RWPE1 (cell line): ENCODE measurements at places on chromosomes 7 and 10.

- DNase-seq, result no peak
These were observed 4.0 kb downstream of the RADIL start for GRCh38 chr7:4879396-4880081.

- DNase-seq, result no peak
These were observed 3.4 kb upstream of the IL6 start for GRCh38 chr7:22723637-22724036.

DNA sequence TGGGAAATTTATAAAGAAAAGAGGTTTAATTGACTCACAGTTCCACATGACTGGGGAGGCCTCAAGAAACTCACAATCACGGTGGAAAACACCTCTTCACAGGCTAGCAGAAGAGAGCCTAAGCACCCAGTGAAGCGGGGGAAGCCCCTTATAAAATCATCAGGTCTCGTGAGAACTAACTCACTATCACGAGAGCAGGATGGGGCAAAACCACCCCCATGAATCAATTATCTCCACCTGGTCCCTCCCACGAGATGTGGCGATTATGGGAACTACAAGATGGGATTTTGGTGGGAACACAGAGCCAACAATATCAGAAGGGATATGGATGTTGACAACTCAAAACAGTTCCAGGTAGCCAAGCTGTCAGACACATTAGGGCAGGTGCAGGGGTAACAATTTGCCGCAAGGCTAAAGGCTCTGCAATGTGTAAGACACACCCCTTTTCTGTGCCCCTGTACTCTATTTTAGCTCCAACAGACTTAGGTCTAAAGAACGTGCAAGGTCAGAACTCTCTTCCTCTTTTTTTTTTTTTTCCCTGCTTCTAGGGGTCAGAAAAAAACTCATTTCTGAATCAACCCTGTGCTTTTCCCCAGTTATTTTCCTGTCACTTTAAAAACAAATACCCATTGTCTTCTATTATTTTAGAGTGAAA is 30.7 kb upstream of the RBM20 start:
- no peak for DNase-seq

GRCh38 chr7:70571961-70572360 is 560.0 kb upstream of the GALNT17 start:
- DNase-seq, result no peak

DNA sequence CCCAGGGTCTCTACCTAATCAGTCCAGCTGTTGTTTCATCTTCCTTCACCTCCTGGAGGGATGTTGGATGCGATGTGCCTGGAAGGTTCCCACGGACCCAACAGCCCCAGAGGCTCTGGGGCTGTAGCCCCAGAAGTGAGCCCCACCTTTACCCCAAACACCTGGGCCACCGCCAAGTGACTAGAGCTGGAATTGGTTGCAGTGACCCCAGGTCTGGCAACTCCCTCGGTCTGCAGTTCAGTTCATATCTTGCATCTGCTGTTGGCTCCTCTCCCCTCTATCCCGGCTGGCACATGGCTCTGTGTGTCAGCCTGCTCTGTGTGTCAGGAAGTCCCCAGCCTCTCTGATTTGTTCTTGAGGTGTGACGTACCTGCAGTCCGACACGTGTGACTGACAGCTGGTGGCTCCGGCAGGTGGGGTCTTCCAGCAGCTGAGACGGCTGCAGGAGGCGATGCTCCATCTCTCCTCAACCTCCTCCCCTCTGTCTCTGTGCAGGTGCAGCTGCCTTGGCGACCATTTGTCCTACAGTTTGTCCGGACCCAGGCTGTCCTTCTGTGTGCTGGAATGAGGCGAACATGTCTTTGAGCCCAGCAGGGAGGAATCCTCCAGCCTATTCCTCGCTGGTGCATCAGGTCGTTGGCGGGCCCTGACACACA is 38.6 kb downstream of the ELFN1 start:
- DNase-seq, result no peak
